ENCODE measurements at places on chromosomes 5 and 9. TPM values are rescaled to one million over a fixed set of nuclear protein-coding genes. Genes with fewer than 3 reads are reported as not detected.

DNA sequence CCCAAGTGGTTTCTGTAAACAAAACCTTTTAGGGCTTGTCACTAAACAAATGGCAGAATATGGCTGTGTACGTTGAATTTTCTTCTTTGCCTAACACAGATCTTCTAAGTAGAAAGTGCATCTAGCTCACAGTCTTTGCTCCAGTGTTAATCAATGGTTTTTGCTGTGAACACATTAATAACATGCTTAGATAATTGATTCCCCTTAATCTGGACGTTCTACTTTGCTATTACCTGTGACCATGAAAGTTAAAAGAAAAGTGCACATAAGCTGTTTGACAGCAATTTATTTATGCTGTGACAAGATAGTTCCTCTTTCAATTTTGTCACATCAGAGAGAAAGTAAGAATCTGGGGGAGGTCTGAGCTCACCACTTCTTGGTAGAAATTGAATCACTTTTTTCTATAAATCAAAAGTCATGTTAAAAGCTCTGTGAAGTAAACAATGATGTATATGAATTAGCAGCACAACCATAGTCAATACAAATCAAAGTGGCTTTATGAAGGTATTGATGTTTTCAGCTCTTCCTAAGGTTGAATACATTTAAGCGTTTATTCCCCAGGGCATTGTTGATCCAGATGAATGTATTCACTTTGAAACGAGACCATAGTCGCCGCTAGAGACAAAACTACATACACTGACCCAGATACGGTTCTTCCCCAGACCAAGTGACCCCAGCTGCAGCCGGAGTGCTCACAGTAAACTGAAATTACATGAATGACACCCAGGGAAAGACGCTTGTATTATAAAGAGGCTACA is 174.6 kb upstream of the ZNF608 start:
- no peak for DNase-seq

DNA sequence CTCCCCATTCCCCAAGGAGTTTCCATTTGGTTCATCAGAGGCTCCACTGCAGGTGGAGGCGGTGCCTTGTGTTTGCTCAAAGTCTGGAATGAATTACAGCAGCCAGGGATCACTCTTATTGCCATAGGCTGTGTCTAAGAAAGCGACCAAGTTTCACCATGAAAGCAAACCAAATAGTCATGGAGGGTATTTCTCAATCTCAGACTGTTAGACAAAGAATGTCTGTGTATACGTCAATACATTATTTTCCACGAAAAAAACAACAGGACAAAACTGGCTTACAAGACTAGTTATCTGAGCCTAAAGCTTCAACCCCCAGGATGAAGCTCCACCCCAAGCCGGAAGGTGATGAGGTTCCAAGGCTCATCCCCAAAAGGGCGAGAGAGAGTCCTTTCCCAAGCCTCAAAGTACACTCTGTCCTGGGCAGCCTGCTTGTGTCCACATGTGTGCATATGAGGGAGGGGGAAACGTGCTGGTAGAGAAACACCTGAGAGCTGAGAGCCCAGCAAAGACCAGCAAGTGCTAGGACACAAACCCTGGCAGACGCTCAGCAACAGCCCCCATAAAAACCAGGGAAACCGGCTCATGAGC is 4.3 kb downstream of the B4GALT1 start:
- DNase-seq: no peak

DNA sequence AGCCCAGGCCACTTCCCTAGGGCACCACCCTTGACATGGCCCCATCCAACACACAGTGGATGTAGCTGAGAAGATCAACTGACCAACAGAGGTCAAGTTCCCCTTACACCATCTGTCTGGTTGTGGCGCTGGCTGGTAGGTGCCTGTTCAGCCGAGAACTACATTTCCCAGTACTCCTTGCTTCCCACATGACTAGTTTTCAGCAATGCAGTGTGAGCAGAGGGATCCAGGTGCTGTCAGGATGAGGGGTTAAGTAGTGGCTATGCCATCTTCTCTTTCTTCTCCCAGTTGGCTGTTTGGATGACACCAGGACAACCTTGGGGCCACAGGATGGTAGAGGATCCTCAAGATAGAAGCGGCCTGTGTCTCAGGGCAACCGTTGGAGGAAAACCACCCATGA is 48.6 kb upstream of the SH3PXD2B start:
- DNase-seq: no peak

DNA sequence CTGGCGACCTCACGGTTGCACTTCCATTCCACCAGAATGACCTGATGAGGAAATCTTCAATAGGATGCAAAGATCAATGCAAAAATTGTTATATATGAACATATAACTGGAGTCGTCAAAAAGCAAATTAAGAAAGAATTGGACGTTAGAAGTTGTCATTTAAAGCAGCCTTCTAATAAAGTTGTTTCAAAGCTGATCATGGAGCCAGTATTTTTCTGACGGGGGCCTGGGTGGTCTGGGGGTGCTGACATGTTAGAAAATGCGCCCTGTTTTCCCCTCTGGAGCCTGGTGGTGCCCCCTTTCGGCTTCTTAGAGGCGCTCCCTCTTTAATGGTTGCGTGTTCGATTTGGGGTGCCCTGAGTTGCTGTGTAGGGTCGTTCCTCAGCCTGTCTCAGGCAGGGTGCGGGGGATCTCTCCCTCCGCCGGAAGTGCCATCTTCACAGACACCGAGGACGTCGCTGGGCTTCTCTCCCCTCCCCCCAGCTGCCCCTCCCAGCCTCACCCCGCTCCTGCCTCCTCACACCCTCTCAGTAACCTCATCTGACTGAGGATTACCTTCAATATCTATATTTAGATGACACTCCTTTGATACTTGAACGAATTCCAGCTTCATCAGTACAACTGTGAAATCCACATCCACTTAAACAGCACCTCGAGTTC is 18.3 kb downstream of the PTGES2 start:
- no peak for DNase-seq

DNA sequence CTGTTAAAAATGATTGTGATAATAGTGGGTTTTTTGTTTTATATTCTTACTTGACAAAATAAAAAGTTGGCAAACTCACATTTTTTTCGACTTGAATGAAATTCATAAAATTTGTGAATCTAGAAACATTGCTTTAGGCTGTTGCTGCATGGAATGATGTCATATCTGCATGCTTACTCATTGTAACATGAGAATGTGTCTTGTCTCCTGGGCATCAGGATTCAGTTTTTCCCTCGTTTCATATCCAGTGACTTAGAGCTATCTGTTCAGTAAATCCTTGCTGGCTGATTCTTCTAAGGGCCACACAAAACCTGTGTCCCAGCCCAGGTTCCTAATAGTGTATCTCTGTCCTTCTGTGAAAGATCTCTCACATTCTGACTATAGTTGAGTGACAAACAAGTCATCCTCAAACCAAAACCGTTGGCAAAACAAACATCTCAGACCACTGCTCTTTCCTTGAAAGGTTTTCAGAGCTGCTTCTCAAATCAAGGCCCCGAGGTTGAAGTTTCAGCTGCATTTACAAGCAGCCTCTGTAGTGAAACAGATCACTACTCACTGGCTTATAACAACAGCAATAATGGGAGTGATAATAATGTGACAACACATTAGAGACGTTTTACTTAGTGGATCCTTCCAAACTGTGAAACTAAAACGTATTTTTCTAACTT is 95.0 kb downstream of the NPR3 start:
- no peak for DNase-seq

DNA sequence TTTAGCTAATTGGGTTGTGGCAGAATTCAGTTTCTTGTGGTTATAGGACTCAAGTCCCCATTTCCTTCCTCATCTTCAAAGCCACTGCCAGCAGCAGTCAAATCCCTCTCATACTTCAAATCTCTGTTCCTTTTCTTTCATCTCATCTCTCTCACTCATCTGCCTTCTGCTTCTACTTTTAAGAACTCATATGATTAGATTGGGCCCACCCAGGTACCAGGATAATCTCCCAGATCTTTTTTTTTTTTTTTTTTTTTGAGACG is 8.0 kb upstream of the REEP5 start:
- no peak for DNase-seq

DNA sequence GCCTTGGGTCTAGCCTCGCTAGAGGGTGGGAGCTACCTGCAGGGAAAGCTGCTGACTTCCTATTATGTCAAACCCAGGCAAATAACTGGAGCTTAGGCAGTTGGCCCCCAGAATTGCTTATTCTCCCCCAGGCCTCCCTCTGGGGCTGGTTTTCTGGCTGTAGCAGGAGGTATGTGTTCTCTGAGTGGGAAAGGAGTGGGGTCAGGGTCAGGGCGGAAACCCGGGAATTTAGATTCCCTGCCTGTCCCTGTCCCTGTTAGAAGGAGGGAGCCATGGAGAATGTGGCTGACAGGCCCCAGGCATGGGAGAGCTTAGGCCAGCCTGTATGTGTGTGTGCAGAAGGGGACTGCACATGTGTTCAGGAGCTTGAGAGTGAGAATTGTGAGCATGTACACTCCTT is 13.6 kb upstream of the CXXC5 start:
- no peak for DNase-seq

DNA sequence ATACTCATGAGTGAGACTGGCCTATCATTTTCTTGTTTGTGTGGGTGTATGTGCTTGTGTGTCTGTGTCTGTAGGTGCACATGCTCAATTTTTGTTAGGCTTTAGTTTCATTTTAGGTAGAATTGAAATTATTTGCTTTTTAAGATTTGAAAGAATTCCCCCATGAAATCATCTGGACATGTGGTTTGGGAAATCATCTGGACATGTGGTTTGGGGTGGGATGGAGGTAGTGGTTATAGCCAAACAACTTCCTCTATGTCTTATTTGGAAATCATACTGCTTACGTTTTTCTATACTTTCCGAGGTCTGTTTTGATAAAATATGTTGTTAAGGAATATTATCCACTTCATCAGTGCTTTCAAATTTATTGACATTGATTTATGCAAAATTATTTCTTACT is 485.4 kb upstream of the CLINT1 start:
- DNase-seq: no peak

GRCh38 chr9:102237520-102237919 is 499.1 kb upstream of the GRIN3A start:
- peak; percentile 36 for DNase-seq

- DNase-seq: no peak
Observed at GRCh38 chr9:21624675-21625644, 142.8 kb upstream of the IFNE start.

ZDHHC11B gene
- polyA plus RNA-seq: 4.3 TPM

SPEF2 gene
- polyA plus RNA-seq: 39.8 TPM

LECT2 gene
- polyA plus RNA-seq: 2.1 TPM

RPP25L gene
- 28.7 TPM for polyA plus RNA-seq

HEMGN gene
- 5.8 TPM for polyA plus RNA-seq

SHOC1 gene
- 0.85 TPM for polyA plus RNA-seq
